ENCODE measurements at places on chromosomes 12 and 14.

GRCh38 chr12:19648591-19648990, 209.3 kb downstream of the AEBP2 start:
- DNase-seq, result no peak

GRCh38 chr14:104750056-104750752, 2.7 kb upstream of the SIVA1 start:
- no peak for DNase-seq

GRCh38 chr12:107568718-107569117, 116.9 kb upstream of the PWP1 start:
- no peak for DNase-seq

DNA sequence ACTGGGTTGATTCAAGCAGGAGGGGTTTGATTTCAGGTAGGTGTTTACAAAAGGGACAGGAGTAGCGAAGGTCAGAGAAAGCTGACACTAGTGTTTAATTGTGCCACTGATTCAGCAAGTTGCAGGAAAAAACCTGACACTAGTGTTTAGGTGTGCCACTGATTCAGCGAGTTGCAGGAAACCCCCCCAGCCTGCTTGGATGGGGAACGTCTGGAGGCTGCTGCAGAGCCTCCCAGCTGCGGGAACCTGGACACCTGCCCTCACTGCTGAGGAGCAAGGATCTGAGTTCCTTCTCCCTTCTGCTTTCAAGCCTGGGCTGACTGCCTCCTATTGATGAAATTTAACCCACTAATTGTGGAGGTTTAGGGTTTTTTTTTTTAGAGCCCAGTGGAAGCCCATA, 84.2 kb downstream of the AVPR1A start:
- DNase-seq, result no peak

DNA sequence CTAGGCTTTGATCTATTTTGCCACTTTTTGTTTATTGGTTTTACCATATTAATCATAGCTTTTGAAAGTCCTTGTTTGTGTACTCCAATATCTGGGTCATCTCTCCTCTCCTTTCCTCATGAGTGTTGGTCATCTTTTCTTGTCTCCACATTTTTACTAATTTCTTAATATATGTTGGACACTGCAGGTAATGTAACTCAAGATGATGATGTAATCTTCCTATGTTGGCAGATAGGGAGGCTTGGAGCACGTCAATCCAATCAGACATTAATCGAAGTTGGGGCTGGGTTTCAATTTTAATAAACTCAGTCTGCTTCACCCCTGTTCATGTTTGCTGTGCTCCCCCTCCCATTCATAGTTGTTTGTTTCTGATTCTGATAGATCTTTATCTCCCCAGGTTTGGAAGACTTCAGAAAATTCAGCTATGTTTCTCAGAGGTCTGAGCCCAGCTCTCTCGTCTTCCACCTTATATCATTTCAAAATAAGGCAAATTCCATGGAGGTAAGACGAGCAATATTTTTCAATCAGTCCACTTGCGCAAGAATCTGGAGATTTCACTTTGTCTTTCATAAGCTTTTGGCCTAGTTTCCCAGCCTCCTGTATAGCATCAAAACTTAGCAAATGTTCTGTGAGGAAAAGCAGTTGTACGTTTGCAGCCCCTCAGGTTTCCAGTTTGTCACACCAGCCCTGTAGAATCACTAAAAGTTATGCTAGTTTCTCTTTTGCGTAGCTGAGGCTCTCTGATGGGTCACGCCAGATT, 504.1 kb downstream of the TMTC2 start:
- DNase-seq, result no peak

DNA sequence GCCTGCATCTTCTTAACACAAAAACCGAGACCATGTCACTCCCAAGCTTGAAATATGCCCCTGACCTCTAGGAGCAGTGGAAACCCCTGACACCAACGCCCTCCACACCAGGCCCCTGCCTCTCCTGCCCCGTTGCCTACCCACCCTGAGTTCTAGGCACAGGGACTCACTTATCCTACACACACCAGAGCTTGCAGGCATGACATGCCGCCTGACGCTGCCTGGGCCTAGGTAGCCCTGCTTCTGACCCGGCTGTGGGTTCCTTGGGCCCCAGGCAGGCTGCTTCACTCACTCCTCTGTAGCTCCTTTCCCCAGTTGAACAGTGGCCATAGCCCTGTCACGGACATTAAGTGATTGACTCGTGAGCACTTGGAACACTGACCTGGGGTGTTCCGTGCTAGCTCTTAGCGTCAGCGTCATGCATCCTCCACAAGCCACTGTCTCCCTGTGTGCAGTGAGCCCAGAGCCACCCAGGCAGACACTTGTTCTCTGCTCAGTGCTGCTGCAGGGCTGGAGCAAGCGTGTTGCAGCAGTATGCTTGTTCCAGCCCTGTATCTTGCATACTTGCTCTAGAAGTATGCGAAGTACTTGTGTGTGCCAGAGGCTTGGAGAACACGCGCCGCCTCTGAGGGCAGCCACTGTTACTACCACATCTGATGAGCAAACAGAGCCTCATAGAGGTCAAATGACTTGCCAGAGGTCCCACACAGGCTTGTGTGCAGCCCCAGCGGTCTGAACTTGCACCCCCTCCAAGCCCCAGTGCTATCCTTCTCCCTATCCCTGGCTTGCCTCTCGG, 15.6 kb downstream of the OTUB2 start:
- no peak for DNase-seq

- DNase-seq, result no peak
Measured at GRCh38 chr12:127494961-127495915, 771.7 kb upstream of the TMEM132C start.

- DNase-seq, result no peak
Measured at GRCh38 chr12:131487388-131488124, 223.3 kb upstream of the SFSWAP start.

GRCh38 chr14:50371546-50371945, 25.1 kb downstream of the CDKL1 start:
- peak; percentile 24 for DNase-seq

DNA sequence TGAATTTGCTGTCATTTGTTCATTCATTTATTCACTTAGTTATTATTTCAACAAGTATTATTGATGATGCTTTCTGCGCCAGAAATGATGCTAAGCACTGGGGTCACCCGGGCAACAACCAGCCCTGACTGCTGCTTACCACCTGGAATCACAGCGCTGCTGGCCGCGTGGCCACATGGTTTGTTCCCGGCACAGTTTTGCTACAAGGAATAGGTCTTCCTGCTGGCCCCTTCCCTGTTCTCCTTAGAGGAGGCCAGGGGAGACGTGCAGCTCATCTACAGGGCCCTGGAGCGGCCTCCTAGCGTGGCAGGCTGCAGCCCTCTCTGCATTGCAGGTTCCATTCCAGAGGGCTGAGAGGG, 7.0 kb downstream of the JDP2 start:
- DNase-seq, result no peak

GRCh38 chr12:7650091-7650490, 15.6 kb downstream of the APOBEC1 start:
- DNase-seq, result peak; percentile 19

GRCh38 chr12:115172521-115172920, 488.5 kb upstream of the TBX3 start:
- no peak for DNase-seq

DNA sequence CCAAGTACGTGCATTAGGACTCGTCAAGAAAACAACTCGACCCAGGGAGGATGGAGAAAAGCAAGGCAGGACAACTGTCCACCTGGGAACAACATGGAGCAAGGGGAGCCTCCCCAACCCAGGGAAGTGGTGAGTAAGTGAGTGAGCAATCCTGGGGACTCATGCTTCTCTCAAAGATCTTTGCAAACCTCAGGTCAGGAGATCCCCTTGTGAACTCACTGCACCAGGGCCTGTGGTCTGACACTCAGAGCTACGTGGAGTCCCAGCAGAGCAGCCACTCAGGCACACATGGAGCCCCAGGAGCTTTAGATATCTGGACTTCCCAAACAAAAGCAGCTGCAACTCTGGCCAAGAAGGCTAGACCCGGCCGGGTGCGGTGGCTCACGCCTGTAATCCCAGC, 12.2 kb upstream of the OR5AU1 start:
- no peak for DNase-seq

- no peak for DNase-seq
Measured at GRCh38 chr12:111398530-111398929, 7.2 kb upstream of the SH2B3 start.

DNA sequence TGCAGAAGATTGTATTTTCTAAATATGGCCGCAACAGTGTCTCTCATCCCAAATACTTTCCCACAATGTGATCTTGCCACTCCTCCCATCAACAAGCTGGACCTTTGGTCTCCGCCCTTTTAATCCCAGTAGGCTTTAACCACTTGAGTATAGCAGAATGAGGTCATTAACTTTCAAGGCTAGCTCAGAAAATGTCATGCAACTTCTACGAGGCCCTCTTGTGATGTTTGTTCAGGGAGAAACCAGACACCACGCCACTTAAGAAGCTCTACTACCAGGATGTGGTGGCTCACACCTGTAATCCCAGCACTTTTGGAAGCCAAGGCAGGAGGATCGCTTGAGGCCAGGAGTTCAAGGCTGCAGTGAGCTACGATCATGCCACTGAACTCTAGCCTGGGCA, 20.1 kb upstream of the OR6J1 start:
- no peak for DNase-seq

- no peak for DNase-seq
Measured at GRCh38 chr12:116583129-116583694, 24.0 kb downstream of the MAP1LC3B2 start.

DNA sequence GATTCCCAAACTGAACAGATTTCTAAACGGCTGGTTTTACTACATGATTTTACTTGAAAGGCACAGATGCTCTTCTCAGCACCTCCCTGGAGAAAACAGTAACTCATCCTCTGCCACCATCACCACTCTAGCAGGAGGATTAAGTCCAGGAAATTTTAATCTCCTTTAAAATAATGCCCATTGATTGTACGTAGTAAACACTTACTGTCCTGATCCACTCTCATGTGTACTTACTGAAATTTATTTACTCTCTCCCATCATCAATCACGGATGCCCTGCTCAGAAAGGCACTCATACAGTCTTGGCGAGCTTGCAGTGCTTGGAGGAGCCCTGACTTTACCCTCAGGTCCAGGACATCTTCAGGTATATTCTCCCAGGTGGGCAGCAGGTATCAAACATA, 239.8 kb upstream of the EGLN3 start:
- DNase-seq, result no peak

DNA sequence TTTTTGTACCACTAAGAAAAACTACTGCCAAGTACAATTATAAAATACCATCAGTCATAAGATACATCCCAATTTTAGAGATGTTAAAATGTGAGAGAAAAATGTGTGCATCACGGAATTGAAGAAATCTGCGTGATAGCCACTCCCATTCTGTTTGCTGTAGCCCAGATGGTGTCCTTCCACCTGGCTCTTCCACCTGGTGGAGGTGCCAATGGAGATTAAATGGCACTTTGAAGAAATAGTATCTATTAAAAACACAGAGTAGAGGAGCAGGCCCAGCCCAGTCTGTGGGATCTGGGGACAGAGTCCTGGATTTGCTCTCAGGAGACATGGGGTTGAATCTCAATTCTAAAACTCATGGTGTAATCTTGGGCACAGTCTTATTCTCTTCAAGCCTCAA, 35.5 kb downstream of the TSPAN11 start:
- DNase-seq, result no peak

DNA sequence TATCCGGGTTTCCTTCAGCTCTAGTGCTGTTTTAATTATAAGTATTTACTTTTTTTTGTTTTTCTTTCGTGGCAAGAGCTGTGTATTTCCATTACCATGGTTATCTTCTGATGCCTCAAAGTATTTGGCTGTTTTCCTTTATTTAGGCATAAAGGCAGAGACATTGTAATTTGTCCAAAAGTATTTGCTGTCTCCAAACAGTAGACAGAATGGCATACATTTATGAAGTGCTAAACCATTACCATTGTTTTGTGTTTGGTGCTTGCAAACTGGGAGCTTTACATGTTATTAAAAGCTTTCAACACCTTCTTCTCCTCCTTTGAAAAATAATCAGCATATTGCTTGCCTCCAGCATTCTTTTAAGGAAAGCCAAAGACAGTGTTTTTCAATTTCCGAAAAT, 46.3 kb downstream of the FLRT2 start:
- no peak for DNase-seq

DNA sequence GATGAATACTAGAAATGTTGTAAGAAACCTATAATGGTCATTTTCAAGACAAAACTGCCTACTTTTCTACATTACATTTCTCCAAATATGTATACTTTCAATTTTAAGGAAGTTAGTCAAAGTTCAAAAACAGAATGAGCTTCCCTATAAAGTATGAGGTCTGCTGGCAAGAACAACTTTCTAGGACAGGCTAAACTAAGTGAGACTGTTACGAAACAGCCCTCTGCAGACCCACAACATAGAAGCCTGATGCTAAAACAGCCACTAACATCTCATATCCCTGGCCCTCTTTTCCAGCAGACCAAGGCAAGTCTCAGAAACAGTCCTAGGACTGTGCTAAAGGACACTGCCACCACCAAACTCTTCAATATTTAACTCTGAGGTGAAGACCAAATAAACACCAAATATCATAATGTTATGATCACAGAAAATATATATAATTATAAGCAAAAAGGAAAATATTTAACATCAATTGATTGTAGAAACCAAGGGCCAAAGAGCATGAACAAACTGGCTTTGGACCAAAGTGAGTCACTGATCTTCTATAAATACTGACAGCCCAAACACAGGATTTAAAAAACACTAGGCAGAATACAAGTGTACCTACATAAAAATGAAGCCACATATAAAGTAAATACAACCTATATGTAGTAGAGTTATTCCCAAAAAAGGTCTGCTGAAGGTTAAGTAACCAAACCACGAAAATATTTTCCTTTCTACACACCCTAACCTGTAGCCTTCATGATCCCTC, 27.7 kb downstream of the PPP4R3A start:
- DNase-seq, result no peak

DNA sequence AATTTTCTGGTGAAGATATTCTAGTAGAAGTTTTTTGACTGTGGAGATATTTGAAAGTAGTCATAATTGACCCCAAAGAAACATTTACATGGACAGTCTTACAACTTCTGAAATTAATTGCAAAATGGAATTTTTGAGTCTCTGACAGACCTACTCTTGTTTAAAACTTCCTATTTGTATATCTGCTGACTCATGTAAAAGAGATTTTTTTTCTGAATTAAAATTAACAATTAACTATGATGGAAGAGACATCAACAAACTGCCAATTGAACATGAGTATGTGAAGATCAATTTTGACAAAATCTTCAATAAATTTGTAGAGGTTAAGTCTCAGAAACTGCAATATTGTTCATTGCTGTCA, 108.5 kb upstream of the MAX start:
- DNase-seq, result no peak

GRCh38 chr14:71029236-71029781, 122.0 kb downstream of the PCNX1 start:
- no peak for DNase-seq
